Stimulated activated CD8-positive, alpha-beta memory T cell treated with anti-CD3 and anti-CD28 coated beads, Interleukin-4, amount 100 ng/mL, for 1 hour (primary cell): ENCODE measurements at places on chromosomes 12 and 14.

DNA sequence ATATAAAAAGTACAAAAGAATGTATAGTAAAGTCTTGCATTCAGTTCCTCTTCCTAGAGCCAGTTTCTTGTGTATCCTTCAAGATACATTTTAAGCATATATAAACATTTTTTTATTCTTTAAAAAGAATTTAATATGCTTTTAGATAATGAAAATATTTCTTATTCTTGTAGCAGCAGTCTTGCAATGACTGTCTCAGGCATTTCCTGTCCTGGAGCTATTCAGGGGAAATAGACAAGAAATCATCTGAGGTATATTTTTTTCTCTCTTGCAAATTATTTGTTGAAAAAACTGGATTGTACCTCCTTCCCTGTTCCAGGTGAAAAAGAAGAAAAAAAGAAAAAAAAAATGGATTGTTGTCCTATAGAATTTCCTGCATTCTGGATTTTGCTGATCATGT, 17.0 kb upstream of the ERBB3 start:
- DNase-seq: no peak

- DNase-seq: no peak
These were observed 447.1 kb upstream of the SEL1L start for GRCh38 chr14:81980601-81981306.

GRCh38 chr12:7093892-7094291, 1.6 kb upstream of the C1R start:
- DNase-seq: no peak

DNA sequence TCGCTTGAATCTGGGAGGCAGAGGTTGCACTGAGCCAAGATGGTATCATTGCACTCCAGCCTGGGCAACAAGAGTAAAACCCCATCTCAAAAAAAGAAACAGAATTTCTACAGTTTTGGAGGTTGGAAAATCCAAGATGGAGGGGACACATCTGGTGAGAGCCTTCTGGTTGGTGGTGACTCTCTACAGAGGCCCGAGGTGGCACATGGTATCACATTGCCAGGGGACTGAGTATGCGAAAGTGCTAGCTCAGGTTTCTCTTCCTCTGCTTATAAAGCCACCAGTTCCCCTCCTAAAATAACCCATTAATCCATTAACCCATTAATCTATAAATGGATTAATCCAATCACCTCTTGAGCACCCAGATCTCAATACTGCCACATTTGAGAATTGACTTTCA, 70.8 kb upstream of the DACT1 start:
- DNase-seq: no peak

GRCh38 chr12:119008691-119009221, 27.4 kb downstream of the SRRM4 start:
- DNase-seq: no peak

GRCh38 chr12:106000382-106001104, 138.2 kb downstream of the NUAK1 start:
- no peak for DNase-seq

DNA sequence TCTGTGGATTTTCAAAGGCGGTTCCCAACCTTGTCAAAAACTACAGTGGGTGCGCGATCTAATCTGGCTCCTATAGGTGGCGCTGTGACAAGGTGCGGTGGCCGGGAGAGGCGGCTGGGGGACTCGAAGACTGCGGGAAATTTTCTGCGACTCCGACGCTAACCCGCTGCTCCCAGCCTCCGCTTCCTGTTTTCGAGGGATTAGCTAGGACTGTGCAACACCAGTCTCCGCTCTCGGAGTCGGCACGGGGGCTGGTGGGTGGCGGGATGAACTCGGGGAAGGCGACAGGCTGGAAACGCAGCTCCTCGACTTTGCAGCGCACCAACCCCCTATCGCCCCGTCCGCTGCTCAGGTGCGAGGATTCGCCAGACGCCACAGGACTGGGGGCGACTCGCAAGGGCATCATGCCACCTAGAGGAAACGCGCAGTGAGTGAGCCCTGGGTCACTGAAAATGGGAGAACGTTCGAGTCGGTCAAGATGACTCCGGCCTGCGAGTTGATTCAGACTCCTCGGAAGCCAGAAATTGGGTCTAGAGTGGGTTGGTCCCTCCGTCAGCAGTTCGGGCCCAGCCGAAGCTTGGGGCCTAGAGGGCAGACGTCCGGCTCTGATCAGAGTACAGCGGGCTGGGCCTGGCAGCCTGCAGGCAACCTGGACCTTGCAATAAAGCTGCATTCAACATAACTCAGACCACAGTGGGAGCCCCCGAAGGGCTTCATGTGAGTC, 5.5 kb upstream of the PAX9 start:
- DNase-seq: no peak

GRCh38 chr14:50350975-50351374, 38.9 kb downstream of the DMAC2L start:
- DNase-seq: no peak

DNA sequence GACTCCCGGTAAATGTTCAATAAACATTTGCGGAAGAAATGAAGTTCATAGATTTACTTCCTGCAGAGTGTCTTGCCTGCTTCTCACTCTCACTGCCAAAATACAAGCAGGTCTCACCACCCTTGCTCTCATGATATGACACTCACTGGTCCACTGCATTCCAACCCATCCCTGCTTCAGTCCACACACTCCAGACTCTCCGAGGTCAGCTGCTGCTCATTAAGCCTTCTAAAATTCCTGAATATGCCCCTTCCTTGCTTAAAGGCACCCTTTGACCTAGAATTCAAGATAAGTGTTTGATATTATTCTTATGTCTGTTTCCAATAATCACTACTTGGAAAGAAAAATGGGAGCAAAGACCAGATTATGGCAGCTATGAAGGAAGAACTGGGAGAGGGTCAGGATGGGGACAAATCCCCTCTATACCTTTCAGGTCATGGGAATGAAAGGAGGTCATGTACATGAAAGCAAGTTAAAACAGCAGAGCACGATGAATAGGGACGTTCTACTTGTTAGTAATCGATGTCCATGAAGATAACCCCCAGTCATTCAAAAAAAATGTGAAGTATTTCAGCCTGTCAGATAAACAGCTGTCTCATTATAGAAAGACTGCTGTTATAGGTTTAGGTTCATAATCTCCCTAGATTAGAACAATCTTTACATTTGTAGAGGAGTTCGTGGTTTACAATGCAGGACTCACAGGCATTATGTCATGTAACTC, 10.5 kb upstream of the NID2 start:
- DNase-seq: no peak

GRCh38 chr14:23727566-23728335, 91.6 kb downstream of the DHRS2 start:
- no peak for DNase-seq

GRCh38 chr14:71533390-71533789, 398.8 kb upstream of the RGS6 start:
- DNase-seq: no peak

DNA sequence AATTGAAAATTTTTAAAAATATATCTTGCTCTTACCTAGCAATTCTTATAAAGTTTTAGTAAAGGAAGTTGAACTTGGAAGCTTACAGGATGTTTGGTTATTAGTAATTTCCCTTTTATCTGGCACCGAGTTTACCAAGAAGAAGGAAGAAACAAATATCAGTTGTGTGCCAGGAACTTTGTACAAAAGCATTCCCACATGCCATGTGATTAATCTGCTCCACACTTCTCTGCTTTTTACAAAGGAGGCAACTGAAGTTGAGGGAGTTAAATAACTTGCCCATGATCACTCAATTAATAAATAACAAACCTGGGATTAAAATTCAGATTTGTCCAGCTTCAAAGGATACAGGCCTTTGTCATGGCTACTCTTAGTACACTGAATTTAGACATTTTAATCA, 122.5 kb upstream of the BCAT1 start:
- DNase-seq: no peak

DNA sequence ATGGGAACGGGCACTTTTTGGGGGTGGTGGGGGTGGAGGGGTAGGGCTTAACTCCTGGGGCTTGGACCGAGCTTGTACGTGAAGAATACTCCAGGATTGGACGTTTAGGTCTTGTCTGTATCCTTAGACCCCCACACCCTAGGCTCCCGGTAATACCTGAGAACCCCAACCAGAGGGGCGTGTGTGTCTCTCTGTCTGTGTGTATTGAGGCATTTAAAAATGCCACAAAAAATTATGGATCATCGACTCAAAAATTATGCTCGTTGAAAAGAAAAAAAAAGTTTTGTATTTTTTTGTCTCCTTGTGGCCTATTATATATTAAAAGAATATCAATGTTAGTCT, 459 bp downstream of the PPFIBP1 start:
- DNase-seq: no peak

DNA sequence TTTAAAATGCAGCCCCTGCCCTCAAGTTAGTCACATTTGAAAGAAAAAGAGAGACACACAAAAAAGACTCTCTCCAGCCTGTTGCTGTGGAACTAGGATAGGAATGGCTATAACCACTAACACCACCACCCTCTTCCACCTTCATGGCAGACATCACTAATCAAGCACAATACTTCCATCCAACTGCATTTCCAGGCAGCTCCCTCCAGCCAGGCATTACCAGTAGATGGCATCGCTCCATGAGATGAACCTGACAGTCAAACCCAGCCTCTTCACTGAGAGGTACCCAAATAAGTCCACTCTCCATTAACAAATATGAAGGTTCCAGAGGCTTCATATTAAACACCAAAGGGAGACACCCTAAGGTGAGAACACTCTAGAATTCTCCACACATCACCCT, 24.4 kb downstream of the SLC8B1 start:
- DNase-seq: no peak

DNA sequence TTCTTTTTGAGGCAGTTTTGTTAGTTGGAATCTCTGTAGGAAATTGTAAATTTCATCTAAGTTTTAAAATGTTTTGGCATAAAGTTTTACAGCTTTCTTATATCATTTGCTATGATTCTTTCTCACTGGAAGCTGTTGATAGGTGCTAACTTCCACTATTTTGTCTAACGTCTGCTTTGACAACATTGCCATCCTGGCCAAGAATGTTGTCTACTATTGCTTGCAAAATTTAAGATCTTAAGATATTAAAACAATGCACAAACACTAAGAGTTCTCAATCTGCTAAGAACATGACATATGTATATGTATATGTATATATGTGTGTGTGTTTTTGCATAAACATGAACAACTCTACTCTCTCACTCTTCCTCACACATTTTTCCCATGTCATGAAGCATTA, 64.1 kb upstream of the MDGA2 start:
- DNase-seq: no peak

DNA sequence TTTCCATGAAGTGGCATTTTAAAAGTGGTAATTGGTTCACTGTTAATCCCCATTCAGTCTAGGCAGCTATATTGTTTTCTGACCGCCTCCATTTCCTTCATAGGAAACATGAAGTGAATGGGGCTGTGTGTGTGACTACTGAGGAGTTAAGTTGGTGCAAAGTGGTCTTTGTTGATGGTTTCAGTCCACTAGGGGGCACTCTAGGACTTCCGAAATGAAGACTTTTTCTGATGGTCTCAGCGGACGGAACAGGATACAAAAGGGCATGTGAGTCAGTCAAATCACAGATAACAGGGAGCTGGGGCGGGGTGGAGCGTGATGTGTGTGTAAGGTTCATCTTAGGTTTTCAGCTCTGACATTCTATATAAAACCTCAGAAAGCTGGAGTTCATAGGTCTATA, 240.1 kb upstream of the OR4E1 start:
- DNase-seq: peak; percentile 44

DNA sequence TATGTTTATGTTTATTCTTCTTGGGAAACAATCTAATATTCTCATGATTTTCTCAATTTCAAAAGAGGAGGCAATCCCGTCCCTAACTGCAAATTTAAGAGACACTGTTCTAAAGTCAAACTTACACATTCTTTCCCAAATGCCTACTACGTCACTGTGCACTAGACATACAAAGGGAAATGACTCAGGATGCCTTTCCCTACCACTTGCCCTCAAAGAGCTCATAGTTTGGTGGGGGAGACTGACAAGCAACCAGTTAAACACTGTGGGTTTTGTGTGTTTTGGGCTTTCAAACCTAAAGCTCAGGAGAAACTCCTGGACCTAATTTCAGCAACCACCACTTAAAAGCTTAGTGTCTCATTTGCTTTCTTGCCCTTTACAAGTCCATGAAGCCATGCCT, 58.4 kb downstream of the ATP2B1 start:
- DNase-seq: no peak

- no peak for DNase-seq
These were observed 93.8 kb downstream of the TMEM30B start for GRCh38 chr14:61187196-61187905.

- DNase-seq: no peak
These were observed 145.1 kb upstream of the C14orf180 start for GRCh38 chr14:104434214-104435076.
